ENCODE measurements at places on chromosomes 12 and 14.

DNA sequence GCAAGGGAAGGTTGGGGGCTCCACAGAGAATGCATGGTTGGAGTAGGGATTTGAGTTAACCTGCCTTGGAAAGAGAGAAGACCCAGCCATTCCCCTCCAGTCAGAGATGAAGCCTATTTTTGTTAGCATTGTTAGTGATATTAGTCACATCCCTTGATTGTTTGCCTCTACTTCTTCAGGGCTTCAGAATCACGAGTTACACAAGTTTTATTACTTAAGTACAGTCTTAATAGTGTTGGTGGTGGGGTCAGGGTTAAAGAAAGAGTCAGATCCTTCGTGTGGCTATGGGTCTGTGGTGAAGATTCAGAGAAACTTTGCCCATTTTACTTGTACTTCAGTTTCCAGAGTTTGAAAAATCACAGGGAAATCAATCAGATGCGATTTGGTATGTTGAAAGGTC, 363.1 kb downstream of the LRIG3 start:
- DNase-seq = no peak

GRCh38 chr14:73762375-73762822, 48.2 kb upstream of the PNMA1 start:
- no peak for DNase-seq

DNA sequence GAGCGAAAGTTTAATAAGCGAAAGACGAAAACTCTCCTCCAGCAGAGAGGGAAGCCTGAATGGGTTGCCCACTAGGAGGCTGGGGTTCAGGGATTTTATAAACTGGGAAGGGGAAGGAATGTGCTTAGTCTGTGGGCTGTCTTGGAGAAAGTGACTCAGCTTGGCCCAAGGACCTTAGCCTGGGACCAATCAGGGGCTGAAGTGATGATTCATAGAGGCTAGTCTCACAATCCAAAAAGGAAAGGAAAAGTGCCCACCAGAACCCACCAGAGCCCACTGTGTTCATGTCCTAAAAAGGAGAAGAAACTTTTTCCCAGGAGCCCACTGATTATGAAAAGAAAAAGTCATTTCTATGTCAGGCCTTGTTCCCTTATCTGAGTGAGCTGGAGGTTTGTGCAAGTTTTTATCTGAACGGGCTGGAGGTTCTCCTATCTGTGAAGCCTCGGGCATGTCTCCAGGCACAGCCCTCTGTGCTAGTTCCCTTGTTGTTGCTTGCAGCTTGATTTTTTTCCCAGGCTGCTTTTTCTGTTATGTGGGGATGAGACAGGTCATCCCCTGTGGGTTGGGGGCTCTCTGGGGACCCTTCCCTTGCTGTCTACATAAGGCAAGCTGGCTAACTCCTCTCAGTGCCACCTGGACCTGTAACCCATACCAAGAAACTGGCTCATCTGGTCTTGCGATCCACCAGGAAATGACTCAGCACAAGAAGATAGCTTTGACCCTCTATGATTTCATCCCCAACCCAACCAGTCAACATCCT, 8.3 kb upstream of the GOLGA5 start:
- DNase-seq = no peak

GRCh38 chr14:93112891-93113677, 2.6 kb downstream of the ITPK1 start:
- peak; percentile 56 for DNase-seq

- no peak for DNase-seq
Observed at GRCh38 chr14:36313206-36313605, 7.2 kb downstream of the MBIP start.

GRCh38 chr14:33534104-33534503, 416.8 kb downstream of the EGLN3 start:
- no peak for DNase-seq

DNA sequence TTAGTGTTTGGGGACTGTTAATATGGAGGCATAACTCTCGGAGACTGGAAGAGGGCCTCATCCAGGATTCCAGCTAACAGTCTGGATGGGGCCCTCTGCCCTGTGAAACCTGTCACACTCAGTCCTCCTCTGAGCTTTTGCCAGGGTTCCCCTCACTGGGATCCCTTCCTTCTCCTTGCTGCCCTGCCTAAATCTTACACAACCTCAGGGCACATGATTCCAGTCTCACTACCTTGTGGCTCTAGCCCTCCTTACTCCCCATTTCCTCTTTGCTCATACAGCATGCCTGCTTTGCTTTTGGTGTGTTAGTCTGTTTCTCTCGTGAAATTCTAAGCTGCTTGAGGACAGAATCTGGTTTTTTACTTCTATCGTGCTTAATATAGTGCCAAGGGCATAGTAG, 942 bp upstream of the GSG1 start:
- no peak for DNase-seq

DNA sequence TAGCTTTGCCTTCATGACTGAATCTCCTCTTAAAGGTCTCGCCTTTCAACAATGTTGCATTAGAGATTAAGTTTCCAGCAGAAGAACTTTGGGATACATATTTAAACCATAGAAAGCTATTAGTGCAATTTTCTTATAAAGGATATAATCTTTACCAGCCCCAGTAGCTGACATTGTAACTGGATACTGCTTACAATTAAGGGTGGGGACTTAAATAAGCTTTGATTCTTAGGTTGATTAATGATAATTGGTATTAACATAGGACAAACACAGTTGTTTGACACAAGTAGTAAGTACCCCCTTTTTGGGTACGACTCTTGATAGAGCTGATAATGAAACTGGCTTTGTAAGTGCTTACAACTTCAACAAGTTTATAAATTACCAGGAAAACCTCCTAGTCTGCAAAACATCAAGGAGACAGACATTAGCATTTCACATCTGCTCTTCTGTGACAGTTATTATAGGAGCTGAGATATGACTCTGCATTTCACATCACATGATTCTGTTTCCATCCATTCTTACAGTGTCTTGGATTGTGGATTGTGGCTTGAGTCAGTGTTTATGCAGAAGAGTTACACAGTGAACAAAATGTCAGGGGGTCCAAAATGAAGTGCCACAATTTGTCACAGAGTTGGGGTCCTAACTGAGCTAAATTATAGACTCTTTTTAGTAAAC, 249.1 kb upstream of the E2F7 start:
- no peak for DNase-seq

GRCh38 chr12:7712841-7713442, 1.7 kb downstream of the DPPA3 start:
- DNase-seq = no peak

Data from NCI-H2171 (cell line).